ENCODE measurements at places on chromosomes 11 and 22.

GRCh38 chr11:74325649-74326645, 14.5 kb upstream of the P4HA3 start:
- DNase-seq, result no peak

DNA sequence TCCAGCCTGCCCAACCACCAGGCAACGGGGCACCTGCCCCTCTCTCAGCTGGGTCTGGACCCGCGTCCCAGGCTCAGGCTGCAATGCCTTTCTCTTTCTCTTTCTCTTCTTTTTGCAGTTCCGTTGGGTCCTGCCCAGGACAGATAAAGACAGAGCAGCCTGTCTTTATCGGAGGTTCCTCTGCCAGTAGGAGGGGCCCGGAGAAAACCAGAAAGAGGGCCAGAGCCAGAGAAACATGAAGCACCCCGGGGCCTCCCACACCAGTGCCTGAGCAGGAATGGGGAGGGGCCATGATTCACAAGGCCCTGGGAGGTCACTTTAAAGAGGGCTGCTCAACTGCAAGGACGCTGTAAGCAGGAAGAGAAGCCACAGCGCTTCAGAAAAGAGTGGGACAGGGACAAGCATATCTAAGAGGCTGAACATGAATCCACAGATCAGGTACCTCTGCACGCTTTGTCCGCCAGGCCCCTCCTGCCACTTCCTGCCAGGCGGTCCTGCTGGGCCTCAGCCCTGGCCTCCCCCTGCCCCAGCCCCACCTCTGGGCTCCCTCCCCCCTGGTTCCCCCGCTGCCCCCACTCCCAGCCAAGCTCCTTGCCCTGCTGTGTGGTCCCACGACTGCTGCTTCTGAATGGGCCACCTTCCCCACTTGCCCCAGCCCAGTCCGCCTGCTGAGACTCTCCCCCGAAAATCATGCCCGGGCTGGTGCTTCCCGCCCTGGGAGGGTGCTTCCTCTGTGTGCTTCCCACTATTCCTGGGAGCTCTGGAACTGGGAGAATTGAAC, at the start of gene APOBEC3C:
Gene APOBEC3C, plus strand, starts transcription at position 316 of the 781 bp plus-strand sequence. Its CDS starts 106 bp downstream, at position 422.
- peak; percentile 77 for DNase-seq

- DNase-seq, result peak; percentile 70
These were observed 65.6 kb upstream of the SESN3 start for GRCh38 chr11:95296621-95297025.

DNA sequence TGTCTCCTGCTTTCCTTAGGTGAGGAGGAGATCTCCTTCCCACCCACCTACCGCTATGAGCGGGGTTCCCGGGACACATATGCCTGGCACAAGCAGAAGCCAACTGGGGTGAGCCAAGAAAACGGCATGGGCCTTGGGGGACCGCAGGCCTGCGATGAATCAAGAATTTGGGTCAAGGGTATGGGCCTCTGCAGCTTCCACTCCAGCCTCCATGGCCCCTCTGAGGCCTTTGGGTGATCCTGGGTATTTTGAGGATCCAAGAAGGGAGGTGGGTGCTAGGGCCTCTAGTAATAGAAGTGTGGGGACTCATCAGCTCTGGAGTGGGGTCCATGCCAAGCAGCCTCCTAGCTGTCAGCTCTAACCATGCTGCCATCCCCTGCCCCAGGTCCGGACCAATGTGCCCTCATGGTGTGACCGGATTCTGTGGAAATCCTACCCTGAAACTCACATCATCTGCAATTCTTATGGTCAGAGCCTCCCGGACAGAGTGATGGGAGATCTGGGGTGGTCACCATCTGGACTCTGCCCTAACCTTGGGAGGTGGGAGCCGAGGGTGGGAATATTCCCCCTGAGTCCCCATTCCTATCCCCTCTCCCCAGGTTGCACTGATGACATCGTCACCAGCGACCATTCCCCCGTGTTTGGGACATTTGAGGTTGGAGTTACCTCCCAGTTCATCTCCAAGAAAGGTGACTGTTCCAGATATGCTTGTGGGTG, 8.6 kb downstream of the INPPL1 start:
- DNase-seq, result no peak

All from CD14-positive monocyte (primary cell).